ENCODE measurements at places on chromosomes 5 and 9.

DNA sequence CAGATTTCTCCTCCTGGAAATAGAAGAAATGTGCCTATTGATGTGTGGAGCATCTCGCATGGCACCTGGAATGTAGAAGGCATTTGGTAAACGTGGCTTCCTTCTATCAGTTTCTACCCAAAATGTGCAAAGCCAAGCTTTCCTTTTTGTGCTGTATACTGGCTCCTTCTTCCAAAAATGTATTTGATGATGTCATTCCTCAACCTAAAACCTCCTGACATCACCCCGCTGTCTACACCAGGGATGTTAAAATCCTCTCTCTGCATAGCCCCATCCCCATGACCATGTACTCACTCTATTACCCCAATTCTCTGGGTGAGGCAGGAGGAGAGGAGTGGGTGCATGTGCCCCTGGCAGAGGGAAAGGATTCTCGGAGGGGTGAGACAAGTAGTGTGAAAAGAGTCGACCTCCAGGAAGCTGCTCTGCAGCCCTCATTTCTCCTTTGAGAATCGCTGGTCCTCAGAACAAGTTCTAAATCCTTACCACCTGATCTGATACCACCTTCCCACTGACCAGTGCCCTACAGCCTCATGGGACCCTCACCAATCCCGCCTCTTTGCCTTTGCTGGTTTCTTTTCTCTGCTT, 11.7 kb upstream of the MED10 start:
- DNase-seq: no peak

- DNase-seq: no peak
Measured at GRCh38 chr5:59923465-59923864, 29.9 kb upstream of the PDE4D start.

DNA sequence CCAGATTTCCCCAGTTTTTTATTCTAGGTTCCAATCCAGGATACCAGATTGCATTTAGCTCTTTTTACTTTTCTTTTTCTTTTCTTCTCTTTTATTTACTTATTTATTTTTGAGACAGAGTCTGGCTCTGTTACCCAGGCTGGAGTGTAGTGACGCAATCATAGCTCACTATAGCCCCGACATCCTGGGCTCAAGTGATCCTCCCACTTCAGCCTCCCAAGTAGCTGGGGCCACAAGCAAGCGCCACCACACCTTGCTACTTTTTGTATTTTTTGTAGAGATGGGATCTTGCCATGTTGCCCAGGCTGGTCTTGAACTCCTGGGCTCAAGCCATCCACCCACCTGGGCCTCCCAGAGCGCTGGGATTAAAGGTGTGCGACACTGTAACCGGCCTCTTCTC, 48.4 kb downstream of the GSN start:
- DNase-seq: no peak

DNA sequence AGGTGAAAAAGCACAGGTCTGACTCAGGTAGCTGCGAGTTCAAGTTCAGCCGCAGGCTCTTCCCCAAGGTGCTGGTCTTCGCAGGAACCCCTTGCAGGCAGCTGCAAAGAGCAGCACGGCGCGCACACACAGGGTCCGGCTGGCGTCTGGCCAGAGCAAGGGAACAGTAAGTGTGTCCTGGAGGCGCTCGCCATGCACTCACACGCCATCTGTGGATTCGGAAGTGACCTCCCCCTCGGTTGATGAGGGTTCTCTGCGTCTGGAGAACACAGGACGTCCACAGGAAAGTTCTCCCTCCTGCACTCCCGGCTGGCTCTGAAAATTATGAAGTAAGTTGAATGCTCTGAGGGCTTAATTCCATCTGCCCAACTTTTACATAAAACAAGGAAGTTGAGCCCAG, 14.0 kb upstream of the EGFL7 start:
- DNase-seq: no peak

GRCh38 chr5:82142217-82142841, 135.8 kb downstream of the RPS23 start:
- no peak for DNase-seq

DNA sequence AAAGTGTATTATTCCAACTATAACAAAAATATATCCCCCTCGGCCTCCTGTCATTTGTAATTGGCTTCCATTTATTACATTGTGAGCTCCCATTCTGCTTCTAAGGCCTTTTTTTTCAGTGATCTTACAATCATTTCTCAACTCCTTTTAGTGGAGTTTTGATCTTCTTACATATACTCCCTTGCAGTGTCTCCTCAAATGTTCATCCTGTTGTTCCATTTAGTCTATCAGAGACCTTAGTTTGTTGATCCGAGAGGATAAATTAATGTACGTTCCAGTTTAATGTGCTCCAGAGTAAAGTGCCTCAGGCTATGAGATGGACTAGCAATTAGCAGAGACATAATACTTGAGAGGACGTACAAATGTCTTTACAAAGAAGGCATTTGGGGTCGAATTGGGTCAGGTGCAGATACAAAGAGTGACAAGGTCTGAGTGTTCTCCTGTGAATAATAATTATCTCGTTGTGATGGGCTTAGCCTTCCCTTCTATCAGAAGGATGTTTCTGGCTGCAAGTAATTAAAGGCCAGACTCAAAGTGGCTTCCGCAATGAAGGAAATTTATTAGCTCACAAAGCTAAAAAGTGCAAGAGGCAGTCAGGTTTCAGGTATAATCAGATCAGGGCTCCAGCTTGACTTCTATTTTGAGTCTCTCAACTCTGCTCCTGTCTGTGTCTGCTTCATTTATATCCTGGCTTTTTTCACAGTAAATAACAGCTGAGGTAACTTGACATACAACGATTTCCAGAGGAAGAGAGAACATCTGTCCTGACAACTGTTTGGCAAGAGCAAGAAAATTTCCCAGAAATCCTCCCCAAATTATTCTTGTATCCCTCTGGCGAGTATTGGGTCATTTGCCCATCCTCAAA, 30.1 kb downstream of the ARRDC3 start:
- DNase-seq: no peak

DNA sequence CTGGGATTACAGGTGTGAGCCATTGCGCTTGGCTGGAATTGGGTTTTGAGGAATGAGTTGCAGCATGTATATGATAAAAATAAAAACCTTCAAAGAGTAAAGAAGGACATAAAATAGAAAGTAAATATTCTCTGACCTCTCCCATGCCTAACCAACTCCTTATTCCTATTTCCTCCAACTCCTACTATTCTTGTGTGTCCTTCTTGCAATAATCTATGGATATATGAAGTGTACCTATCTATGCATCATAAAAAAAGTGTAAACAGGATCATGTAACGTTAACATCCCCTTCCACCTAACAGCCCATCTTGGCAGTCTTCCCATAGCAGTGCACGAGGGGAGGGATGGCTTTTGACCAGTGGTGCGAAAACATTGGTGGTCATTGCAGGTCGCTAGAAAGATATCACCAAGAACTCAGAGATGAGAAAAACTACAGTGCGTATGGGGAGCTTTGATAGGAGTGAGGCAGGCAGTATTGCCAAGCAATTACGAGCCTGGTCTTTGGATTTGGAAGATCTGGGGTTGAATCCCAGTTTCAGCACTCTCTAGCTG, 69.9 kb downstream of the PPARGC1B start:
- no peak for DNase-seq

DNA sequence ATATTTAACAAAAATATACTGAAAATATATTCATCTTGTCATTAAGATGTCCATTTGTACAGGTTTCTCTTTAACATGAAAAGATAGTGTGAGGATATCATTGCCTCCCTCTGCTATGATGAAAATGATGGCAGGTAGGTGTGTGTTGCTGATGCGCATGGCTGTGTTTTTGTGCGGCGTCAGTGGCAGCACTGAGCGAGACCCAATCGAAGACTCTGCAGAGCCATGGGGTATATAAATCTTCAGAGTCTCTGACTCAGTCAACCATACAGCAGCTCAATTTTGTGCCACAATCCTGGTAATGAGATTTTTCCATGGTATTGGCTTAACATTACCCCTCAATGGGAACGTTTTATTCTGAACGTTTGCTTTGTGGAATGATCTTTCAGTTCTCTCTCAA, 153.5 kb upstream of the IQGAP2 start:
- no peak for DNase-seq

- DNase-seq: no peak
Measured at GRCh38 chr9:122370303-122370702, 521 bp upstream of the PTGS1 start.

GRCh38 chr5:147465747-147466146, 44.1 kb downstream of the DPYSL3 start:
- DNase-seq: no peak

Measured in NCI-H1092 (cell line).